Activated CD4-positive, alpha-beta memory T cell treated with anti-CD3 and anti-CD28 coated beads, Interleukin-2, amount 10 ng/mL, durations not matched to agents 7 days and 5 days (primary cell): ENCODE measurements at places on chromosomes 5 and 9. TPM values are rescaled to one million over a fixed set of nuclear protein-coding genes. Genes with fewer than 3 reads are reported as not detected.

Gene TSSK1B
- total RNA-seq = not detected

Gene OR1L4
- not detected for total RNA-seq

Gene SLC45A2
- total RNA-seq = not detected

GRCh38 chr9:6758498-6759184 is 868 bp downstream of the KDM4C start:
- DNase-seq = peak; percentile 66
- peak overlapping the region; percentile 100 for H3K27ac ChIP-seq
